ENCODE measurements at places on chromosomes 13 and 19.

DNA sequence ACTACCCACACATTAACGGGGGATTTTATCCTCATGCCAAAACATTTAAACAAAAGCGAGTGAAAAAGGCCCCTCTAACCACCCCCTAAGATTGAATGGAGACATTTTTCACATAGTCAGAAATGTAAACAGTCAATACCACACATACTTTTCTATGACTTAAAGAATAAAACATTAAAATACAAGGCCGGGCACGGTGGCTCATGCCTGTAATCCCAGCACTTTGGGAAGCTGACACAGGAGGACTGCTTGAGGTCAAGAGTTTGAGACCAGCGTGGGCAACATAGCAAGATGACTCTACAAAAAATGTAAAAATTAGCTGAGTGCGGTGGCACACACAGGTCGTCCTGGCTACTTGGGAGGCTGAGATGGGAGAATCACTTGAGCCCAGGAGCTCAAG, 47.3 kb downstream of the MPHOSPH8 start:
- DNase-seq: no peak

DNA sequence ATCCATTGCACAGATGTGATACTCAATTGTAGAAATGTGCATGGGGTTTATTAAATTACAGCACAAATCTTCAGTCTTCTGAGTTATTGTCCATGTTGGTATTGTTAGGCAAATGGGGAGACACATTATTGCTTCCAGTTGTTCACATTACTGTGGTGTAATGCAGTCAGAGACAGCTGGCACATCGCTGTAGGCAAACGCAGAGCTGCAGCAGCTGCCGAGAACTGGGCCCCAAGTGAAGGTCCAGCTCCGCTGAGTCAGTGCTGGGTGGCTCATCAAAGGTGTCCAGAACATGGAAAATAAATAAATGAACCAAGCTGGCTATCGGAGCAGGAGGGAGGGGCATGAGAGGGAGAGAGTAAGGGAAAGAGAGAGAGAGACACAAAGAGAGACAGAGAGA, 299.1 kb upstream of the OBI1 start:
- no peak for DNase-seq

DNA sequence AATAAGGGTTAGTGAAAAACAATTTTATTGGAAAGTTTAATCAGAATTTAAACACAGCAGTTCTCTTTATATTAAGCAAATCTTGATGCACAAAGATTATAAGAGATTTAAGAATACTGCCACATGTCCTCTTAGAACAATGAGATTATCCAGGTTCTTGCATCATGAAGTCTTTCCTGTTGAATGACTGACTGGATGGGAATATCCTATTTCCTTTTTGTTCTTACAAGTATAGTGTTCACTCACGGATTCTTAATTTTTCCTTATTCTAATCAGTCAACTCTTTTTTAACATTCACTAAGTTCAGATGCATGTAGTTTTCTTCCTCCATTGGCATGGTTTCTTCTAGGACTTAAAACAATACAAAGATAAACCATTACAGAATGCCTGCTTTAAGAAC, 10.1 kb downstream of the URI1 start:
- no peak for DNase-seq

- peak; percentile 80 for DNase-seq
Measured at GRCh38 chr13:46893798-46894560, 2.9 kb downstream of the HTR2A start.

- no peak for DNase-seq
Measured at GRCh38 chr13:37295071-37295470, 189.6 kb upstream of the CSNK1A1L start.

- DNase-seq: no peak
Measured at GRCh38 chr13:110394371-110394841, 87.3 kb downstream of the COL4A2 start.

DNA sequence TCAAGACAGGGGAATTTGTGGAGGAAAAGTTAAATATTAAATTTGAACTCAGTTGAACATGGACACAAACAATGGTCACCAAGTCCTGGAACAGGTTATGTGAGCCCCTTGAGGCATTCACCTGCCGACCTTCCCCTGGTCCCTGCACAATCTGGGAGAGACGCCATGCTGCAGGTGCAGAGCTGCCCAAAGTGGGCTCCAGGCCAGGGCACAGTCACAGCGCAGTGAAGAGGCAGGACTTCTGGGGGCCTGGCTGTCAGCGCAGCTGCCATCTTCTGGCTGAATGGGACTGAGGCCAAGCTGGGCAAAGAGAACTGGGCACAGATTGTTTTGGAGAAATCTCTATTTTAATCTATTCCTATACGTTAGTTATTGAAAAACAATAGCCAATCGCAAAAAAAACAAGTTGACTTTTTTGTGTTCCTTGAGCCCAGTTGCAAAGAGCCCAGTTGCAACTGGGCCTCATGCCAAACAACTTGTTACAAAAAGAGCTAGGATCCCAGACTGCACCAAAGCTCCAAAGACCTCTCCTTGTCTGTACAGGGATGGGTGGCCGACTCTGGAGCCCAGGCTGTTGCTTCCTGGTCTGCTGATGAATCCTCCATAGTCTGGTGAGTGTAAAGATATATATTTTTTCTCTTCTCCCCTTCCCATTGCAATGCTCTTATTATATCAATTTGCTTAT, 1.2 kb upstream of the ZNF626 start:
- DNase-seq: no peak

GRCh38 chr13:32883474-32883873, 132.7 kb upstream of the KL start:
- no peak for DNase-seq

DNA sequence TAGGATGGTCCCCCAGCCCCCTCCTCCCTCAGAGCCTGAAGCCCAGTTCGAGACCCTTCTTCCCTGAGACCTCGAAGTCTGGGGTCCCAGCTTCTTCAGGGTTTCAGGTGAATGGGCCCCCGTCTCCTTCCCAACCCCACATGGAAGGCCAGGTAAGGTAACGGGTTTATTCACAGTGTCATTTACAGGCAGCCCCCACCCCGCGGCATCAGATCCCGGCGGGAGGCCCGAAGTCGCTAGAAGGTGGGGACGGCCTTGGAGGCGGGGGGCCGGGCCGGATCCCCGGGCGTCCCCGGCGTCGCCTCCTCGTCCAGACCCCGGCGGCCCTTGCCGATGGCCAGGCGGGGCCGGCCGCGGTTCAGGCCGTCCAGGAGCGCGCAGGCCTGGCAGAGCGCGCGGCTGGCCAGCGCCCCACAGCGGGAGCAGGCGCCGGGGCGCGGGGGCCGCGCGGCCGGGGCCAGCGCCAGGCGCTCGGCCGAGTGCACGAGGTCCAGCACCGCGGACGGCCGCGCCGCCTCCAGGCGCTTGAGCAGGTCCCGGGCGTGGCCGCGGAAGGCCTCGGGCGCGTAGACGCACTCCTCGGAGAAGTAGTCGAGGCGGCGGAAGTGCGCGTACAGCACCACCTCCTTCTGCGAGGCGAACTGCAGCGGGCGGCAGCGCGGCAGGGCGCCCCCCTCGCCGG, 9.7 kb downstream of the CTU1 start:
- peak; percentile 58 for DNase-seq

- DNase-seq: no peak
Measured at GRCh38 chr19:6326815-6327214, 6.6 kb downstream of the ACER1 start.

DNA sequence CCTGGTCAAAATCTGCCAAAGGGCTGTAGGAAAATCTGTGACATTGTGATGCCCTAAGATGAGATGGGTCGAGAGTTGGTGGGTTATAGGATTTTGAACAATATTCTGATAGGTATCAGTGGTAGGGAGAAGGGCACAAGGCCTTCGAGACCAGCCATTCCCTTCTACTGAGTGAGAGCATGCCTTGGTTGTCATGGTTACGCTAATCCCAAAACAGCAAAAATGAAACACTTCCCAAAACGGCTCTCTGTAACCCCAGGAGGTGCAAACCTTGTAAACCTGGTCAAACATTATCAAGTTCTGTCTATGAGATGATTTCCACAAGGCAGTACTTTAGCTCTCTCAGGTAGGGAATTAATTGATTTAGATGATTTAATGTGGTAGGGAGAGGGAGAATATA, 158.7 kb upstream of the RNF113B start:
- DNase-seq: no peak

DNA sequence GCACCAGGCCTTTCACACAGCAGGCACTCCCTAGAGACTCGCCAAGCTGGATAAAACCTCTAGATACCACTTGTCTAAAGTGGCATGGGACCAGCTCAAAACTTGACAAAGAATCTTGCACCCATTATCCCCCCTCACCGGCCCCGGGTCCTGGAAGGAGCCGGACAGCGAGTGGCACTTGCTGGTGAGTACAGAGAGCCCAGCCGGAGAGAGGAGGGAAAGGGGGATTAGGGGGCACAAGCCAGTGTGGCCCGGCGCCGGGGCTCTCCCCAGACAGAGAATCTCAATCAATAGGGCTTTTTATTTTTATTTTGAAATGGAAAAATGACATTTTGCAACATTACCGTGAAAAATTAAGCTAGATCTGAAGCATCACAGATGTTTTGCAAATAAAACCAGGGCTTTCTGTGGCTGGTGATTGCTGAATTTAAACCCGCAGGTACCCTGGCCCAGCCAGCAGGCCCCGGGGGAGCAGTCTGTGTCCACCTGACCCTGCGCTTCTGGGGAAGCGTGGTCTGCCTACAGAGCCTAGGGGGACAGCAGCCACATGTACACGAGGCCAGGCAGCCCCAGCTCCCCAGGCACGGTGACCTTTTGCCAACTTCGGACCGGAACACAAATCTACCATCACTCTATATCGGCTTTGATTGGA, 10.0 kb upstream of the VSTM2B start:
- no peak for DNase-seq

- no peak for DNase-seq
Measured at GRCh38 chr19:18741124-18742121, 49.7 kb downstream of the COMP start.

DNA sequence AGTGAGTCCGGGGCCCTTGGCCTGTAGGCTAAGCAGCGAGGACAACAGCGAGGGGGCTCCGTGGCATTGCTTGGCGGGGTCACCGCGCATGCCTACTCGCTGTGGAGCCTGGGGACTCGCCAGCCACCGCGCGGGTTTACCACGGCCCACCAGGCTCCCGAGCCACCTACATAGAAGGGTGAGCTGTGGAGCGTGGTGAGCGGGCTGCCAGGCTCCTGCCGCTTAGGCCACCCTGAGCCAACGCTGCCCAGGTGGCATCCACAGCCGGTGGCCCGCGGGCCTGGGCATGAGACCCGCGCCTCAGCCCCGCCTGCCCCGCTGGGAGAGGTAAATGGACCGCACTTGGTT, 31.2 kb downstream of the C1QTNF9 start:
- DNase-seq: no peak

- DNase-seq: no peak
Measured at GRCh38 chr13:42968906-42969305, 23.1 kb downstream of the EPSTI1 start.

DNA sequence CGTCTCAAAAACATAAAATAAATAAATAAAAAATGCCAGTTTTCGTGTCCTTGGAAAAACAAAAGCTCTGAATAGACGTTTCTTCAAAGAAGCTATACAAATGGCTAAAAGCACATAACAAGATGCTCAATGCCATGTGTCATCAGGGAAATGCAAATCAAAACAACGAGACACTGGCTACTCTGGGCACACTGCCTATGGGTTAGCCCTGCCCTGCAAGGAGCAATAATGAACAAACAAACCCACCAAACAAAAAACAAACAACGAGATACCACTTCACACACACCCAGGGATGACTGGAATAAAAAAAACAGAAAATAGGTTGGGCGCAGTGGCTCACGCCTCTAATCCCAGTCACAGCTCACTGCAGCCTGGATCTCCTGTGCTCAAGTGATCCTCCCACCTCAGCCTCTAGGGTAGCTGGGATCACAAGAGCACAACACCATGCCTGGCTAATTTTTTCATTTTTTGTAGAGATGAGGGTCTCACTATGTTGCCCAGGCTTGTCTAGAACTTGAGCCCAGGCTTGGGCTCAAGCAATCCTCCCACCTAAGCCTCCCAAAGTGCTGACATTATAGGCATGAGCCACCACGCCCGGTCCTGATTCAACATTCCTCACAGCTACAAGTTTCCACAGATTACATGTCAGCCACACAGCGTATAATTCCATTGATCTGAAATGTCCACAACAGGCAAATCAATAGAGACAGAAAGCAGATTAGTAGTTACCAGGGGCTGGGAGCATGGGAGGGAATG, 15.5 kb upstream of the ISYNA1 start:
- no peak for DNase-seq

DNA sequence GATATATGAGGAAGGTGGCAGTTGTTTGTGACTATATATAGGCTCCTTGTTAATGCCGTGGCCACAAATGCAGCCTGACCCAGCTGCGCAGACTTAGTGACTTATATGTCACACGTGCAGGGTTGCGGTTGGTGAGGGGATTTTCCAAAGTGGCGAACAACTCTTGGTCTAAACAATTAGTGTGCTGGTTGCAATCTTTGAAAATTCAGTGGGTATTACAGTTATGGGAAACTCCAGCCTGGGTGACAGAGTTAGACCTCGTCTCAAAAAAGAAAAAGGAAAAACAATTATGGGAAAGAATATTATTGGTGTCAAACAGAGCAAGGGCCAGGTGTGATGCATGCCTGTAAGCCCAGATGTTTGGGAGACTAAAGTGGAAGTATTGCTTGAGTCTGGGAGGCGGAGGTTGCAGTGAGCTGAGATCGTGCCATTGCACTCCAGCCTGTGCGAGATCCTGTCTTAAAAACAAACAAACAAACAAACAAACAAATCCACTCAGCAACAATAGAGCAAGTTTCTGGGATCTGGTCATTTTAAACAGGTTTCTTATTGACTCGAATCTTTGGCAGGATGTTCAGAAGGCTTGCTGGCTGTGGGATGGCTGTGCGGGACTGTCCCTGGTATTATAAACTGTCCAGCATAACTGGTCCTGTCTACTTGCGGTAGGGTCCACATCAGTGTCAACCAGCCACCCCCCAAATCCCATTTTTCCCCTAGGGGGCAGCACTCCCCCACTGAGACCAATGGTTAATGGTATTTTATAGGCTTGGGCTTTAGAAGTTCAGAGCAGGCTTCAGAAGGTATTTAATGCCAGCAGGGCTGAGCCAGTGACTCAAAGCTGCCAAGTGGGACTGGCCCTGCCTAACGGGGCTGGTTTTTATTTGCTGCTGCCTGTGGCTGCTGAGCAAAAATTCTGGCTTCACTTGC, 15.4 kb downstream of the RELB start:
- DNase-seq: peak; percentile 68

GRCh38 chr13:99307247-99307646, at the start of gene GPR183:
TSS of gene GPR183 (minus strand) at chr13:99307399. CDS start at chr13:99296145, 11,254 bp downstream.
- DNase-seq: no peak

DNA sequence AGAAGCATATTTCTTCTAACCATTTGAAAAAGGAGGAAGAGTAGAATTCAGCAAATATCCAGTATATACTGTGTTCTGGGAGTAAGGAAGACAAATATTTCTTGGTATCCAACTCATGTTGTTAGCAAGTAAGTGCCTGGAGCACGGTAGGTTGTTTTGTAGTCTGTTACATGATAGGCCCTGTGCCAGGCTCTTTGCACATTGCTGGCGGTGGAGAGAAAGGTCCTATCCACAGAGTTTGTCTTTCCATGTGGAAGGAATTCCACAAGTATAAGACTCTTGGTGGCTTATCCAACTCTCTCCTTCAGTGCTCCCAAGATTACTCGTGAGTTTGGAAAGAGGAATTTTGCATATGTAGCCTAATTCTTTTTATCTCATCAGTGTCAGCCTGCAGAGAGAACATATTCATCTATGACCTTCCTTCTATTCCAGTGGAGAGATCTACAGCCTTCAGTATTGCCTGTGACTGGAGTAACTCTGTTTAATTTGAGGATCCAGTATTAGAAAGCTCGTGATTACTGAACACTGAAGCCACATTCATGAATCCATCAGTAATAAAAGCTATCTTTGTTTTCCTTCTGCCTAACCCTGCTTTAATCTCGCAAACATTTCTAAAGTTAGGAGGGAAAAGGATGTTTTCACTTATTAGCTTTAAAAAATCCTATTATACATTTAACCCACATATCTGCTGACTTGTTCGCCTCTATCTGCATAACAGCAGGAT, 183.9 kb upstream of the CSNK1A1L start:
- DNase-seq: no peak

Measured in activated T-cell treated with anti-CD3 and anti-CD28 coated beads, Interleukin-2, amount 50 U/mL, for 24 hours (primary cell).